ENCODE measurements at places on chromosomes 11 and 22.
A peak's percentile ranks its signal among the peaks of the same experiment; 100 is the strongest.

DNA sequence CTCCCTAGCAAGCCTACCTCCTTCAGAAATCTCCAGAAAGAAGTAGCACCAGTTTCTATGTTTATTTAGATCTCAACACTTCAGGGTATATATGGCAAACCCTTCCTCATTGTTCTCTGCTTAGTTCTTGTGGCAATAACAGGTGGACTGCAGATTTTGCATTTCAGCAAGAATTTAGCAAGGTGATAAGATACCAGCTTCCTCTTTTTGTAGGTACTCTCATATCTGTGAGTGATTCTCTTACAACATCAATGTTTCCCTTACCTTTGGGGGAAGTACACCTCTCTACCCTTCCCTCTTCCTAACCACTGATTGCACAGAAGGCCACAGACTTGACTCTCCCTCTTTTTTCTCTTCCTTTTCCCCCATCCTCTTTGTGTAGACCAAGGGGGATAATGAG is 230.9 kb upstream of the SESN3 start:
- DNase-seq, result no peak

GRCh38 chr11:6332066-6332465 is 11.8 kb upstream of the CAVIN3 start:
- DNase-seq, result no peak

GRCh38 chr11:78147807-78148206 is 8.4 kb upstream of the ALG8 start:
- DNase-seq, result peak; percentile 95

DNA sequence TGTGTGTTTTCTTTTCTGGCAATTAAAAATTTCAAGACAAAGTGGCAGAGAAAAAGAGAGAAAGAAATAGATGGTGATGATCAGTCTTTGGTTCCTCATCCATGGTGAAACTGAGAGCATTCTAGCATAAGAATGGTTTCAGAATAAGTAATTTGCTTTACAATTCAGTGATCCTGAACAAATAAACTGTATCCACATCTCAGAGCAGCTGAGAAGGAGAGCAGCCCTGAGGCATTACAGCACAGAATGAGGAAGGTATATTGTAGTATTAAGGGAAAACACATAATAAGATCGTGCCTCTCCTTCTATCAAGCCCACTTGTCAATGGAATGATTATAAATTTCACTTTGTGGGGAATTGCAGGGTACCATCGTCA is 17.4 kb downstream of the LUZP2 start:
- no peak for DNase-seq

DNA sequence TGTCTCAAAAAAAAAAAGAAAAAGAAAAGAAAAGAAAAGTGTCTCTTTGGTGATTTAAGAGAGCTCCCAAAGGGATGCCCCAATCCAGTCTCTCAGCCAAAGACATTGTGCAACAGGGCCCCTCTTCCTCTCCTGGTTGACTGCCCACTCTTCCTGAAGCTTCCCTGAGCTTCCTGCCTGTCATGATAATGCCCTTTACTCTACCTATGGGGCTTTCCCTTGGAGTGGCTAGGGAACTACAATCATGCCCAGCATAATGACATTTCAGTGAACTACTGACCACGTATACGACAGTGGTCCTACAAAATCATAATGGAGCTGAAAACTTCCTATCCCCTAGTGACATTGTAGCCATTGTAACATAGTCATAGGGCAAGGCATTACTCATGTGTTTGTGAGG is 118.0 kb downstream of the RASSF10 start:
- no peak for DNase-seq

GRCh38 chr22:26887456-26887855 is 230.1 kb downstream of the MIAT start:
- DNase-seq, result no peak

GRCh38 chr11:70594031-70594430 is 195.7 kb downstream of the CTTN start:
- DNase-seq, result no peak

DNA sequence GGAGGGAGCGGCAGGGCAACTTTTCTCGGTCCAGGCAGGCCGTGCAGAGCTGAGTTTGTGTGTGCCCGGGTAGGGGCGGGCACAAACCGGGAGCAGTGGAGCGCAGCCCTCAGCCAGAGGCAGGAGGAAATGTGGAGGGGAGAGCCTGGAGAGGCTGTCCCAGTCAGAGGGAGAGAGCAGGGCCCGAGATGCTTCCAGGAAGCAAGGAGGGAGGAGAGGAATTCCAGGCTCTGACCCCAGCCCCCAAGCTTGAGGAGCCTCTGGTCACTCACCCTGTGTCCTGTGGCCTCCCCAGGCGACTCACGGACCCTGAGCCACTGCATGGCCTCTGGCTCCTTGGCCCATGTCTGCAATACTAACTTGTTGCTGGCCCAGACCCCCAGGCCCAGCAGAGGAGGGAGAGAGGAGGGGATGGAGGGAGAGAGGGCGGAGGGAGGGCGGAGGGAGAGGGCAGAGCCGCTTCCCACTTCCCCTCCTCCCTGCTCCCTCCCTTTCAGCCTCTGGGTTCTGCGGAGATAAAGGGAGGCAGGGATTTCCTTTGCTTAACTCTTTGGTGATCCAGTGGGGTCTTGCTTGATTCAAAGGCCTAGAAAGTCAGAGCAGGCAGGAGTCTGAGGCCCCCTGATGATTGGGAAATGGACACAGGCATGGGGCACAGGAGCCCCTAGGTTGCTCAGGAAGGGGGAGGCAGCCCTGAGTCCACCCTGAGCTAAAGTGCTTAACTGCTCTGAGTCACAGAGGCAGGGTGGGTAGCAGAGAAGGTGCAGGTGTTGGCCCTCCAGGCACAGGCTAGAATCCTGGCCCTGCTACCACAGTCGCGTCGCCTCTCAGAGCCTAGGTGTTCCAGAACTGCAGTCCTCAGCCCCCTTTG is at the start of gene C1QTNF6:
TSS of gene C1QTNF6 (minus strand) at position 357 of the 871 bp plus-strand sequence. CDS start at position 323, 34 bp downstream.
- no peak for DNase-seq

DNA sequence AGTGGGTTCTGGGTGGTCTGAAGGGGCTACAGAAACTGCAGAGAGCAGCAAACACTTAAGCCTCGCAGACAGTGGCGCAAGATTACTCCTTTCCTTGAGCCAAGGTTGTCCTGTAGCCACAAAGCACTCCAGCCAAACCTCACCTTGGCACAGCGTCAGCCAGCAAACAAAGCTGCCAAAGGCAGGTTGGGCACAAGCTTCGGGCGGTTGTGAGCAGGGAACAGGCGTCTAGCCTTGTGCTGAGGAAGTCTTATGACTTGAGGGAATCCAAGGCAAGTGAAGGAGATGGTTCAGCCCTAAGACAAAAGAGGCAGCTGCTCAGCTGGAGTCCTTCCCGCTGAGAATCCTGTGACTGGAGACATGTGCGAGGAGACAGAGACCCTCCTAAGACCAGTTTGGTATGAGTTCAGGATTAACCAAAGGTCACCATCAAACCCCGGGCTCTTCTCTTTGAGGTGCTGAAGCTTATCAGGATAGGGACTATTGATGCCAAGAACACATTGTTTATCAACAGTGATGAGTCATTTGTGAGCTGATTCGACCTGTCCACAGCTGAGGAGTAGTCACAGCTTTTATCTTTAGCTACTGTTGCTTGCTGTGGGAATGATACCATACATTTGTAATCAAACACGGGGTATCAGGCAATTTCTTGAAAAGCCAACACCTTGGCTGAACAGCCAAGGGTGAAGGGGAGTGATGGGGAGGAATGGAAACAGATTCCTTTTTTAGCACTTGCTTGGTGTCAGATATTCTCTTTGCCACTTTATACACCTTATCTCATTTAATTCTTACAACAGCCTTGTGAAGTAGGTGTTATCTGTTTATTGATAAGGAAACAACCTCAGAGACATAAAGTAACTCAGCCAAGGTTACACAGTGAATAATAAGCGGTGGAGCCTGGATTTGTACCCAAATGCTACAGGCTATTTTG is 4.6 kb downstream of the ADM start:
- DNase-seq, result peak; percentile 39

GRCh38 chr11:43866520-43866919 is 14.1 kb upstream of the ALKBH3 start:
- no peak for DNase-seq

- no peak for DNase-seq
Measured at GRCh38 chr22:24321999-24322398, 51.4 kb downstream of the SPECC1L start.

GRCh38 chr22:50548040-50548920 is 2.6 kb downstream of the KLHDC7B start:
- DNase-seq, result no peak

All from NCI-H345 (cell line).